ENCODE measurements at places on chromosomes 12 and 14.

DNA sequence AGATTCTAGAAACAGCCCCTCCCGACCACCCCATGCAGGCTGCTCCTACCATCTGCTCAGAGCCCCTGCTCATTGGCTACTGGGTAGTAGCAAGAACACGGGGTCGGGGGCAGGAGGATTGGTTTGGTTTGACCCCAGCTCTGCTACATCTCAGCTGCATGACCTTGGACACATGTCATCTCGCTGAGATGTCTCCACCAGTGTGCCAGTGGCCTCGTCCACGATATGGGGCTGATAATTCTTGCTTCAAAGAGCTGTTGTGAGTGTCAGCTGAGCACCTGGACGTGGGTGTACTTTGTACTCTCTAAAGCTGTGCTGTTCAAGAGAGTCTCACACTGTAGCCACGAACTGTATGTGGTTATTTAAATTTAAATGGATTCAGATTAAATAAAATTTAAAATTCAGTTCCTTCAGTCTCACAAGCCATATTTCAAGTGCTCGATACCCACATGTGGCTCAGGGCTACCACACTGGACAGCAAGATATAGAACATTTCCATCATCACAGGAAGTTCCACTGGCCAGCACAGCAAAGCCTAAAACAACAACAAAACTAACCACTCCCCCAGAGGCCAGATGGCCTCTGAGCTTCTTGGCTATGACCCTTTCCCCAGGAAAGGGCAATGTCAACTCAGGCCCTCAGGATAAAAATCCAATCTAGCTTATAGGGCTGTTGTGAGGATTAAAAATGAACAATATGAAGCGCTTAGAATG lies 18.6 kb downstream of the LTBP2 start:
- no peak for DNase-seq

GRCh38 chr14:78401866-78402265 lies 231.7 kb downstream of the NRXN3 start:
- no peak for DNase-seq

DNA sequence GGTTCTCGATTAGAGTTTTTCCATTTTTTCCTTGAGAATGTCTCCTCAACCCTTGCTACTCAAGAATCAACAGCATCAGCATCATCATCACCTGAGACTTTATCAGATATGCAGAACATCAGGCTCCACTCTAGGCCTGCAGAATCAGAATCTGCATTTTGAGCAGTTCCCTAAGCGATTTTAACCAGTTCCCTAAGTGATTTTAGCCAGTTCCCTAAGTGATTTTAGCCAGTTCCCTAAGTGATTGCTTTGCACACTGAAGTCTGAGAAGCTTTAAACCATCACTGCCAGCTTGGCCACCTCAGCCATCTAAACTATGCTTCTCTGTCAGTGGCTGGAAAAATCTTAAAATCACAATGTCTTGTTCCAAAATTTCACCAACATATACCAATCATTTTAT lies 29.4 kb upstream of the SLC38A1 start:
- DNase-seq = no peak

DNA sequence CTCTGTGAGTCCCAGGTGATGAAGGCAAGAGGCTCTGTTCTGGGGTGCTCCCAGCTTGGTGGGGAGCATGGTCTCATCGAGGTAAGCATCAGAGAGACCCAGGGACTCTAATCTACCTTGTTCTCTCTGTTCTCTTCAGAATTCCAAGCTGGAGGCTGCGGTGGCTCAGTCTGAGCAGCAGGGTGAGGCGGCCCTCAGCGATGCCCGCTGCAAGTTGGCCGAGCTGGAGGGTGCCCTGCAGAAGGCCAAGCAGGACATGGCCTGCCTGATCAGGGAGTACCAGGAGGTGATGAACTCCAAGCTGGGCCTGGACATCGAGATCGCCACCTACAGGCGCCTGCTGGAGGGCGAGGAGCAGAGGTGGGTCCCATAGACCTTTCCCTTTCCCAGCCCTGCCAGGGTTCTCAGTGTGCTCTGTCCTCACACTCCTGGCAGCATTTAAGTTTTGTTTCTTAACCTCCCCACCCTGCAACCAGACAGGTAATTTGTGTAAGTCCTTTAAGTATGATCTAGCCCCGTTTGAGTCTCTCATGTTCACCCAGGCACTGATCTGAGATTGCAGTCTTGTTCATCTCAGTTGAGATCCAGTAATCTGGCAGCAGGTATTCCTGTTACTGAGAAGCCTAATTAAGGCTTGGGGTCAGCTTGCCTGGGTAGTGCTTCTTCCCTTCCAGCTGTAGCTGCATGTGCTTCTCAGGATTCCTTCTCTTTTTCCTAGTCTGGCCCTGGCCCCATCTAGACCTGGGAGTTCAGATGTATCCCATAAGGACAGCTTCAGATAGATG lies 14.8 kb upstream of the KRT81 start:
- no peak for DNase-seq

GRCh38 chr12:48019639-48020265 lies 15.5 kb upstream of the COL2A1 start:
- no peak for DNase-seq

DNA sequence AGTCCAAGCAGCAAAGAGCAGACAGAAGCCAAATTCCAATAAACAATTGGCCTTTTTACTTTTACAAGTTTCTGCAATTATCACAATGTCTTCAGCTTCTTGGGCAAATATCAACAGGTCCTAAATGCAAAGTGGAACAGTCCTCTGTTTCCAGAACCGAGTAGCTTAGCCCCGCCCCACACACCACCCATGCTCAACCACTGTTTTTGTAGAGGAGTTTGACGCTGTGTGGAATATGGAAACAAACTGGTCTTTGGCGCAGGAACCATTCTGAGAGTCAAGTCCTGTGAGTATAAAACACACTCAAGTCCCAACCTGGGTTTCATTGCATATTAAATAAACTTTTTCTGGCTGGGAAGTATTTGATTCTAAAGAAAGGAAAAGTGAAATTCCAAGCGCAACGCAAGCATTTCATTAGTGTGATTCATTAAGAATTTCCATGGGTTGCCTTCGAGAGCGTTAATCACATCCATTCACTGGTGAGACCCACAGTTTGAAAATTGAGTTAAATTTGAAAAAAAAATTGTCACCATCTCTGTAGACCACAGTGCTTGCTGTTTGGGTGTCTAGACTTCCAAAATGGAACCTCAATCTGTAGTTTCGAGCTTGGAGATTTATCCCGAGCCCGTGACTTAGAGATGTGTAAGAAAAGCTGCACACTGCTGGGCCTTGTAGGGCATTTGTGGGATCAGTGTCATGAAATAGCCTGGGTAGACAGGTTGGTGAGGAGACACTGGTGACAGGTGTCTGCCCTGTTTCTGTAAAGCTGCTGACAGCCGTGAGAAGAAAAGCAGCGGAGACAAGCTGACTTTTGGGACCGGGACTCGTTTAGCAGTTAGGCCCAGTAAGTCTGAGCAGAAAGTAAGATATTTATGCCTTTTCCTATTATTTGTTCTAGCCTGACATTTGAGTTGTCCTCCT lies 96.1 kb downstream of the DAD1 start:
- no peak for DNase-seq

DNA sequence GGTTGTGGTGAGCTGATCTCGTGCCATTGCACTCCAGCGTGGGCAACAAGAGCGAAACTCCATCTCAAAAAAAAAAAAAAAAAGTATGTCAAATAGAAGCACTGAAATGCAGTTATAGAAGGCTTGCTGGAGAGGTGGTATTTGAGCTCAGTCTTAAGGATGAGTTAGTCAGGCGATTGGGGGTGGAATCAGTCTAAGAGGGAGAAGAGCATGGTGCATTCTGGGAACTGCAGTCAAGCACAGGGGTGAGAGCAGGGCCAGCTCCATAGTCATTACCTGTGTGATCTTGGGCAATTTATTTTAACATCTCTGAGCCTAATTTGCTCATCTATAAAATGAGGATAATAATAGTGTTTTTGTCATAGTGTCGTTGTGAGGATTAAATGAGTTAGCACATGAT lies 5.9 kb upstream of the GNB3 start:
- no peak for DNase-seq

Data from islet precursor cell (in vitro differentiated cells).